ENCODE measurements at places on chromosomes 4 and X. TPM values are rescaled to one million over a fixed set of nuclear protein-coding genes. Genes with fewer than 3 reads are reported as not detected.
A peak's percentile ranks its signal among the peaks of the same experiment; 100 is the strongest.

The DMRTC1 gene
- not detected for total RNA-seq

The SRPX2 gene
- total RNA-seq: 0.03 TPM

The GRIA3 gene
- 2.8 TPM for total RNA-seq

The RAB41 gene
- not detected for total RNA-seq

The TRIM75 gene
- not detected for total RNA-seq

The UGT2A1 gene
- not detected for total RNA-seq

- DNase-seq: peak; percentile 26
- H3K27me3 ChIP-seq: peaks cover 31% of the 10 kb centered on the region
- no peaks in the 10 kb centered on the region for H3K4me1 ChIP-seq
- H3K27ac ChIP-seq: no peak overlapping the region
- no peak overlapping the region for H3K4me3 ChIP-seq
Measured at GRCh38 chr4:4216648-4217047, 10.1 kb downstream of the OTOP1 start.

DNA sequence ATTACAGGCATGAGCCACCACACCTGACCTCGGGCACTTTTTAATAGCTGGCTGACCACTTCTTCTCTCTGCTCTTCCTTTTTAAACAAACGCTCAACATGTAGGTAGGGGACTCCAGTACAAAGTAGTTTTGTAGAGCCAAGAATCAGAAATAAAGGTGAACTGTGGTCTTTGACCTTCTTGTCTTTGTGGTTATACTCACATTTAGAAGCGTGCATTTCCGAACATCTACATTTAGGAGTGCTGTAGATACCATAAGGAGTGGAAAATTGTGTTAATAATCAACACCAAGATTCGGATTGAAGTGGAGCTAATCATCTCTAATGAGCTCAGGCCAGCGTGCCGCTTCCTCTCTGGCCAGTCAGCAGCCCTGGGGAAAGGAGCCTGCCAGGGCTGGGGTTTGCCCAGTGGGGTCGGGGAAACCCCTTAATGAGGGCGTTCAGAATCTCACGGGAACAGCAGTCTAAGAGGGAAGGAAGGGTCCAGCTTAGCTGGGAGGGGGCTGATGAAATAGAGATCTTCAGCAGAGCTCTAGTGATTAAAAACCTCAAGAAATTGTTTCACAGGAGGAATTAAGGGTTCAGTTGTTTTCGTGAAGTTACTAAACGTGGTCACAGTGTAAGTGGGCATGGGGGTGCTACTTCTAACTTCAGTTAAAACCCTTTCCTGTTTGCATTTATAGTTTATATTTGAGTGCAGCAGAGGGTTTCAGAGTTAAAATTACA lies 81.2 kb downstream of the GAB1 start:
- no peak overlapping the region for H3K4me3 ChIP-seq
- H3K36me3 ChIP-seq: peaks cover 19% of the 10 kb centered on the region
- no peaks in the 10 kb centered on the region for H3K4me1 ChIP-seq
- no peak overlapping the region for H3K27ac ChIP-seq
- no peak for DNase-seq

- no peak for DNase-seq
- peaks cover 17% of the 10 kb centered on the region for H3K36me3 ChIP-seq
- peaks cover 39% of the 10 kb centered on the region for H3K4me1 ChIP-seq
- no peaks in the 10 kb centered on the region for H3K27me3 ChIP-seq
- peak overlapping the region; percentile 90 for H3K27ac ChIP-seq
Measured at GRCh38 chr4:7819446-7819845, 120.2 kb downstream of the AFAP1 start.

- no peaks in the 10 kb centered on the region for H3K27me3 ChIP-seq
- no peaks in the 10 kb centered on the region for H3K4me1 ChIP-seq
- H3K36me3 ChIP-seq: no peaks in the 10 kb centered on the region
- peak; percentile 62 for DNase-seq
- H3K27ac ChIP-seq: no peak overlapping the region
Measured at GRCh38 chrX:47166126-47166525, 21.1 kb downstream of the RBM10 start.

DNA sequence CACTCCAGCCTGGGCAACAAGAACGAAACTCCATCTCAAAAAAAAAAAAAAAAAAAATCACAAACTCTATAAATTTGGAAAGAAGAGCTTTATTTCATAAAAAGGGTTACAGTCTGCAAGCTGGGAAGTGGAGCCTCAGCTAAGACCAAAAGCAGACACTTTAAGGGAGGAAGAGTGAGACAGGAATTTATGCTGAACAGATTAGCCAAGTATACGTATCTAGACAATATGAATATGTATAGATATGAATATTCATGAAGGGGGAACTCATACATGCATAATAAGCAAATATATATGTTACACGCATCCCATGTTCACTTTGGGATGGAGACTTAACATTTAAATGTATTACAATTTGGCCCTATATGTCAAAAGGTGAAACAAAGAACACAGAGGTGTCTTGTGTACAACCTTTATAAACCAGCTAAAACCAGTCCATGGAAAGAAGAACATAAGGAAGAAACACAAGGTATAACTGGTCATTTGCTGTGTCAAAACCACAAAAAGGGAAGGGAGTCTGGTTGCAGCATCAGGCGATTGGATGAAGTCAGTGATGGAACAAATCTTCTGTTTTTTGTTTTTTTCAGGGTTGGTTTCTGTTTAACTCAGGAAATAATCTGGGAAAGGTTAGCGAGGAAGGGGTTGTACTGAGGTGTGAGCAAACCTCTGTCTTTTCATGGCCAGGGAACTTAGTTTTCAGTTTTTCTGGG lies 130.0 kb upstream of the MAOA start:
- no peaks in the 10 kb centered on the region for H3K27me3 ChIP-seq
- H3K27ac ChIP-seq: no peak overlapping the region

DNA sequence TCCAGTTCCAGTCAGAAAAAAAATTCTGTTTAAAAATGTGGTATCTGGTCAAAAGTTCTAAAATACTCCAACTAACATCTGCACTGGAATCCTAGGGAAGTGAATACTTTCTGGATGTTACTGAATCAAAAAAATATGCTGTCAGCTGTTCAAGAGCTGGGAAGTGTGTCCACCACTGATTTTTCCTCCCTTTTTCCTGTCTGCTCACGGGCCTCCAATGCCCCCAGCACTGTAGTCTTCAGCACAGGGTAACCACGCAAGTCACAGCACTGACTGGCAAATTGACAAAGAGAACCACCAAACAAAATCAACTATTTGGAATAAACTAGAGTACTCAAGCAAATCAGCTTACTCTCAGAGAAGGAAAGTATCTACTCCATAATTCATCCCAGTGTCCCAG lies 9.9 kb downstream of the VEGFC start:
- no peak overlapping the region for H3K27ac ChIP-seq
- H3K27me3 ChIP-seq: no peaks in the 10 kb centered on the region
- DNase-seq: no peak
- no peaks in the 10 kb centered on the region for H3K36me3 ChIP-seq
- no peaks in the 10 kb centered on the region for H3K4me1 ChIP-seq

GRCh38 chrX:20267931-20268701 lies 1.4 kb upstream of the RPS6KA3 start:
- H3K36me3 ChIP-seq: no peaks in the 10 kb centered on the region
- H3K27ac ChIP-seq: no peak overlapping the region
- no peaks in the 10 kb centered on the region for H3K4me1 ChIP-seq
- DNase-seq: peak; percentile 63
- H3K27me3 ChIP-seq: peaks cover 23% of the 10 kb centered on the region

- H3K4me3 ChIP-seq: no peak within 1 kb of the TSS
- H3K36me3 ChIP-seq: no peaks in the 10 kb centered on the region
- no peak within 1 kb of the TSS for H3K27ac ChIP-seq
- DNase-seq: no peak
Measured at GRCh38 chrX:85379174-85379907, at the start of gene POF1B. POF1B (minus strand) TSS chrX:85379665; CDS start chrX:85379454, 211 bp downstream.

- DNase-seq: no peak
- H3K27ac ChIP-seq: no peak overlapping the region
- H3K27me3 ChIP-seq: no peaks in the 10 kb centered on the region
- H3K36me3 ChIP-seq: no peaks in the 10 kb centered on the region
- H3K4me1 ChIP-seq: no peaks in the 10 kb centered on the region
Measured at GRCh38 chr4:86448871-86449270, 89.0 kb upstream of the MAPK10 start.

GRCh38 chr4:11791797-11792196 lies 363.1 kb upstream of the HS3ST1 start:
- no peaks in the 10 kb centered on the region for H3K36me3 ChIP-seq
- no peak overlapping the region for H3K27ac ChIP-seq
- no peaks in the 10 kb centered on the region for H3K27me3 ChIP-seq
- no peaks in the 10 kb centered on the region for H3K4me1 ChIP-seq
- no peak overlapping the region for H3K4me3 ChIP-seq

DNA sequence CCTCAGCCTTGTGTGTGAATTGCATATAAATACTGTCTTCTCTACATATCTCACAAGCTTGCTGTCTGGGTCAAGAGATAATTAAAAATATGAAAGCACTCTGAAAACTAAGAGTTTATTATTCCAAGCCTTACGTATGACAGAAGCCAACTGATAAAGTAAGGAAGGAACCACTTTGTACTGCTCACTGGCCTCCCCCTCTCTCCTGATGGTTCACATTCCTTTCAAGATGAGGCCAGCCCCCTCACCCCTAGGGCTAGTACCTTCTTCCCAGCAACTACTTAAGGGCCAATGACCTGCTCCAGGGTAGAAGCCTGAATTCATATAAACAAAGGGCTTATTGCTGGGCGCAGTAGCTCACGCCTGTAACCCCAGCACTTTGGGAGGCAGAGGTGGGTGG lies 5.4 kb upstream of the SOWAHD start:
- H3K36me3 ChIP-seq: no peaks in the 10 kb centered on the region
- H3K4me1 ChIP-seq: no peaks in the 10 kb centered on the region
- no peak overlapping the region for H3K27ac ChIP-seq
- H3K4me3 ChIP-seq: no peak overlapping the region

DNA sequence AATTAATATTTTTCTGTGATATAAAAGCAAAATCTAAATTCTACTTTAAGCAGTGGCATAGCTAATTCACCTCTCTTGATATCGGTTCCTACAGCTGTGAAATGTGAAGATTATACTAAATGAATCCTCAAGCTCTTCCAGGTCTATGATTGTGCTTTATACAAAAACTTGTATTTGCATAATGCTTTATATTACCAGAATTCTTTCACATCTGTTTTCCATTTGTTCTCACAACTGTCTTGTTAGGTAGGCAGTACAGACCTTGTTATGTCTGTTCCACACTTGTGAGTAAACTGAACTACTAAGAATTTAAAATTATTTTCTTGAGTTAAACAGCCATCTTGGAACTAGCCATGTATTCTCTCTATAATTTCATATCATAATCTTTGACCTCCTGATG lies 184.9 kb downstream of the RAPGEF2 start:
- H3K36me3 ChIP-seq: no peaks in the 10 kb centered on the region
- no peak overlapping the region for H3K27ac ChIP-seq
- H3K27me3 ChIP-seq: no peaks in the 10 kb centered on the region
- peaks cover 16% of the 10 kb centered on the region for H3K4me1 ChIP-seq
- no peak for DNase-seq
- H3K4me3 ChIP-seq: no peak overlapping the region

DNA sequence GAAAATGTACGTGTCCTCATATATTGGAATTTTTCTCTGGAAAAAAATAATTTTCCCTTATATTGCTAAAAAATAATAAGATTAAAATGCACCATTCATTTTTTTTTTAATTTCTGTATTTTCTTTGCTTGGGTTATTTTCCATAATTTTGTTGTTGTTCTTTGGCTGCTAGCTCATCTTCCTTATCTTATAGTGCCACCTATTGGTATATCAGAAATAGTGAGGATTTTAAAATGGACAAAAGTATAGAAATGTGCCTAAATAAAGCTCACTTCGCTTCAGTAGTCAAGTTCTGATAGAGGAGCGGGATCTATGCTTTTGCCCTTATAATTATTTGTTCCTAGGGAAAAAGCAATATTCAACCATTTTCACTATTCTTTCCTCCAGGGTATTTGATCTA lies 134.8 kb downstream of the NAP1L3 start:
- H3K27ac ChIP-seq: no peak overlapping the region
- no peaks in the 10 kb centered on the region for H3K27me3 ChIP-seq
- H3K36me3 ChIP-seq: no peaks in the 10 kb centered on the region

GRCh38 chrX:120315776-120316175 lies 4.5 kb upstream of the TMEM255A start:
- H3K4me1 ChIP-seq: no peaks in the 10 kb centered on the region
- H3K27ac ChIP-seq: no peak overlapping the region
- peaks cover 60% of the 10 kb centered on the region for H3K27me3 ChIP-seq
- no peak overlapping the region for H3K4me3 ChIP-seq
- no peaks in the 10 kb centered on the region for H3K36me3 ChIP-seq

- no peaks in the 10 kb centered on the region for H3K27me3 ChIP-seq
- no peaks in the 10 kb centered on the region for H3K4me1 ChIP-seq
- H3K27ac ChIP-seq: no peak overlapping the region
- no peak for DNase-seq
- H3K36me3 ChIP-seq: no peaks in the 10 kb centered on the region
- no peak overlapping the region for H3K4me3 ChIP-seq
Measured at GRCh38 chr4:10598829-10599228, 85.7 kb downstream of the CLNK start.

GRCh38 chr4:66927937-66928336 lies 617.4 kb downstream of the CENPC start:
- H3K36me3 ChIP-seq: no peaks in the 10 kb centered on the region
- no peak overlapping the region for H3K4me3 ChIP-seq
- peak; percentile 69 for DNase-seq
- H3K4me1 ChIP-seq: peaks cover 7% of the 10 kb centered on the region
- no peaks in the 10 kb centered on the region for H3K27me3 ChIP-seq
